ENCODE measurements at places on chromosomes 3 and 15.

- DNase-seq = no peak
Observed at GRCh38 chr3:61646851-61647525, 85.6 kb downstream of the PTPRG start.

GRCh38 chr3:42731476-42732195 is 29.0 kb upstream of the HHATL start:
- DNase-seq = no peak

- no peak for DNase-seq
Observed at GRCh38 chr15:72474466-72474911, 359 bp downstream of the ARIH1 start.

GRCh38 chr3:186515125-186515524 is 29.1 kb downstream of the CRYGS start:
- DNase-seq = no peak

Data from ureter (tissue), 1 donor.